ENCODE measurements at places on chromosomes 3 and 15.

- DNase-seq = no peak
Measured at GRCh38 chr3:140284372-140284771, 349.4 kb downstream of the CLSTN2 start.

- DNase-seq = no peak
Measured at GRCh38 chr15:93517176-93517575, 428.2 kb upstream of the RGMA start.

- DNase-seq = no peak
Measured at GRCh38 chr15:43527016-43527801, 9.8 kb downstream of the MAP1A start.

DNA sequence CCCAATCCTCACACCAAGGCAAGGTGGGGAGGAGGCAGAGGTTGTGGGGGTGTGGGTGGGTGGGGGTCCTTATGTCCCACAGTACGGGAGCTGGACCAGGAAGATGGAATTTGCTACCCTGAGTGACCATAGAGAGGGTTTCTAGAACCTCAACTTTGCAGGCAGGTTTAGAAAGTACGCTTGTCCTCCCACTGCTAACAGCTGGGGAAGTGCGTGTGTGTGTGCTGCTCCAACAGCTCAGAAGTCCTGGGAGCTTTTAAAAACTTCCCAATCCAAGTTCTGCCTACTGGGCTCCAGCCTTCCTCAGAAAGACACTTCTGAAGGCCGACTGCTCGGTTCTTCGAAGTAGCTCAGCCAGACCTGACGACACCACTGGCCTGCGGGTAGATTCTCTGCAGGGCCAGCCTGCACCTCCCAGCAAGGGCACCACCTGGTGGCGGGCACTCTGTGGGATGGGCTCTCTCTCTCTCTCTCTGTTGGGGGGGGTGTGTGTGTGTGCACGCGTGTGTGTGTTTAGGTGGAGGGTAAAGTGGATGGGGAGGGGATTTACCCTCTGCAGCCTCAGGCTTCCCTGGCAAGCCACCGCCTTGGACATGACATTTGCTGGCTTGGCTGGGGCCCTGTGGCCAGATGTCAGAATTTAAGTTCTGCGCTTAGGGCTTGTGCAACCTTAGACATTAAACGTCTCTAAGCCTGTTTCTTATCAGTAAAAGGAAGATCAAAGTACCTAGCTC lies 15.6 kb downstream of the TMEM158 start:
- peak; percentile 78 for DNase-seq

DNA sequence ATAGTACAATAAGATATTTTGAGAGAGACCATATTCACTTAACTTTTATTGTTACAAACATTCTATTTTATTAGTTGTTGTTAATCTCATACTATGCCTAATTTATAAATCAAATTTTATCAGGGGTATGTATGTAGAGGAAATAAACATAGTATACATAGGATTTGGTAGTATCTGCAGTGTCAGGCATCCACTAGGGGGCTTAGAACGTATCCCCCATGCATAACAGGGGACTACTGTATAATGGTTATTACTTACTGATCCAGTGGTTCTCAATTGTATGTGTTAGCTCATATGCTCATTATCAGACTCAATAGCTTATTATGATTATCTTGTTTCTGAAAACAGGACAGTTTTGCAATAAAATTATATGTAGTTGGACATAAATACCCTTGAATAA lies 27.6 kb downstream of the CMC1 start:
- no peak for DNase-seq

DNA sequence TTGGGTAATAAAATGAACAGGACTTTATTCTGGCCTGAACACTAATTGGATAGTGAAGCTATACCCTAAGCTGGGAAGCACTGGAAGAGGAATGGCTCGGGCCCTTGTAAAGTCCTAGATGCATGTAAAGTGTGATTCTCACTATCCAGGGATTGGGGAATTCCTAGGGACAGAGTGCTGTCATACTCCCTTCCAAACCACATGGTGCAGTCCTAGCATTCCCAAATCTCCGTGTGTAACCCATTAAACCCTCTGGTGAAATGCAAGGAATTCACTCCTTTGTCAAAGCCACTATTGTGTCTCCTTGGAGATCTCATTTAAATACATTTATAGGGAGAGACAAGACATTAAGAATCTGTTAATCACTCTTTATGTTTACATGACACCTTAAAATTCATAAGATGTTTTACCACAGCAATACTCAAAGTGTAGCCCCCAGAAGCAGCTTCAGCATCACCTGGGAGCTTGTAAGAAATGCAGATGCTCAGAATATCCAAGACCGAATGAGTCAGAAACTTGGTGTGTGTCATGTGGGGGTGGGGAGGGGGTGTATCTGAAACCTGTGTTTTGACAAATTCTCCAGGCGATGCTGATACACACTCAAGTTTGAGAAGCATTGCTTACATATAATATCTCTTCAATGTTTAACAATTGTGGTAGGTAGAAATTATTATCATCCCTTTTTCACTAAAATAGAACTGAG lies 121.8 kb upstream of the NPHP3 start:
- no peak for DNase-seq

GRCh38 chr3:46905661-46906451 lies 28.3 kb downstream of the PTH1R start:
- no peak for DNase-seq

GRCh38 chr3:127442506-127442905 lies 148.0 kb downstream of the TPRA1 start:
- no peak for DNase-seq

DNA sequence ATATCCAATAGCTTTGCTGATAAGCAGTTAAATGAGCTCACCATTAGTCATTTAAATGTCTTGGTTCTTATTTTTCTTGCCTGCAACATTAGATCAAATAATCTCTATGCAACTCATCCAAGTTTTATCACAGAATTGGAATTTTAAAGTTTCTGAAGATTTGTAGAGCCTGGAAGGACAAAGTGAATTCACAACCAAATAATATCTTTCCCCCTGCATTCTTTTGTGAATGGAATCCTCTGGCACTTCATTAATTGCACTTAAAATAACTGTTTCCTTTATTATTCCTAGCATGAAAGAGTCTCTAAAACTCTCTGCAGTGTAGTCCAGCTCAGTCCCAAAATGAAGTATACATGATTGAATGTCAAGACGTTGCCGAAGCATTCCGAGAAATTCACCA lies 345.6 kb upstream of the TGFBR2 start:
- no peak for DNase-seq

DNA sequence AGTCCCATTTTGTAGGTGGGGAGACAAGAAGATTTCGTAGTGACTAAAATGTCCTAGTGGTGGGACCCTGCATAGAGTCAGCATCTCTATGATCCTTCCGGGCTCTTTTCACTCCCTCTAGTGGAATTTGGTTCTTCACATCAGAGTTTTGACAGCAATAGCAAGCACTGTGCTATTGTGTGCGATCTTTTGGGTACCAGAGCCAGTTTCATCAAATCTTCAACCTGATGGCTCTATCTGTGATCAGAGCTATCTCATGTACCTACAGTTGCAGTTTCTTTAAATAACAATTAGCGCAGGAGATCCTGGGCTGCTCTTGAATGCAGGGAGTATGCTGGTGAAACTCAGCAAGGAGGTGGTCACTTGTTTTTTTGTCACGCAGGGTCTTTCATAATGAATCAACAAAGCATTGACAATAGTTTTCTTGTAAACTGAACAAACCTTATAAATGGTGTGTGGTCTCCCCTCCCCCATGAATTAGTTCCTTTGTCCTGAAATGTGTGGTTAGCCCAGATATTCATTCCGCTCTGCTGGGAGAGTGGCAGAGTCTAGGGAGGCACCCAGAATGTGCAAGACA lies 257.2 kb upstream of the SOX2 start:
- DNase-seq = no peak

DNA sequence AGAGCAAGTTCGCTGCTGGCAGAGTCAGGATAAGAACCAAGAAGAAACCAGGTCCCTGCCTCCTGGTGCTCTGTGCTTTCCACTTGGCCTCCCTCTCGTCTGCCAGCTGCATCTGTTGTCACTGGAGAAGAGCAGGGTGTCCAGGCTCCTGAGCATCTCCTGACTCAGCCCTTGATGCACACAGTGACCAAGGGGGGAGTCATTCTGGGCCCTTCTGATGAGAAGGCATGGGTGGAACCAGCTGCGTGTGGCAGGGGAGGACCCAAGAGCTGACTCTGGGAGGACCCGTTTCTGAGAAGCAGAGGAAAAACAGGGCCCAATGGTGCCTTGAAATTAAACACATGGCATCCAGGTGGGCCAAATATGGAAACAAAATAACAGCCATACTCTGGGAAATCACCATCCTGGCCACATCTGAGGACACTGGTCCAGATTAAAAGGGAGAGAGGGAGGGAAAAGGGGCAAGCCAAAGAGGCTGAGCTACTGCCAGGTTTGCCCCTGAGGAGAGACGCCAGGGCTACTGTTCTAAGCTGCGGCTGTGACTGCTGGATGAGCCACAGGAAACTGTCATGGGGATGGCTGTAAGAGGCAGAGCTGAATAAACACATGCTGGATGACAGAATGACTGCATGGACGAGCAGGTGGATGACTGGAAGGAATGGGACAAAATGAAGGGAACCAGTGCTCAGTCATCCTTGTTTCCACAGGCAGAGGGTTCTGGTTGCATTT lies 58.1 kb upstream of the CA12 start:
- DNase-seq = no peak

GRCh38 chr3:14506626-14507304 lies 33.4 kb downstream of the GRIP2 start:
- no peak for DNase-seq

- no peak for DNase-seq
Measured at GRCh38 chr15:66047321-66048024, 178.2 kb downstream of the RAB11A start.

GRCh38 chr3:178420033-178420432 lies 116.2 kb upstream of the KCNMB2 start:
- no peak for DNase-seq

DNA sequence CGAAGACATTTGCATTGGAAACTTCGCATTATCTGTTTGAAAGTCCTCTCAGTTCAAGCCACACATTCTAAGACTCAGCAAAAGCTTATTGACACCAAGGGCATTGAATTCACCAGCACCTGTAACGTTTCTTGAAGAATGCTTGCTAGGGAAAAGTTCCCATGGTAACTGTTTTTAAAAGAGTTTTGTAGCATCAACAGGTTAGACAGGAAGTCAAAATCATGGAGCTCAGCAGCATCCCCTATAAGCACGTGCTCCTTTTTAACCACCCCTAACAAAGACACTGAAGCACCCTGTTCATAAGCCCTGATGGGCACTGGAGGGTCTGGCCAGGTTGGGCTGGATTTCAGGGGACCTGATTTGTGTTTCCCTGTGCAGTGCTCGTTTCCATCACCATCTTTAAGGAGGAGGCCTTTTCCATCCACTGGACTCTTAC lies 229.7 kb upstream of the BHLHE40 start:
- no peak for DNase-seq

DNA sequence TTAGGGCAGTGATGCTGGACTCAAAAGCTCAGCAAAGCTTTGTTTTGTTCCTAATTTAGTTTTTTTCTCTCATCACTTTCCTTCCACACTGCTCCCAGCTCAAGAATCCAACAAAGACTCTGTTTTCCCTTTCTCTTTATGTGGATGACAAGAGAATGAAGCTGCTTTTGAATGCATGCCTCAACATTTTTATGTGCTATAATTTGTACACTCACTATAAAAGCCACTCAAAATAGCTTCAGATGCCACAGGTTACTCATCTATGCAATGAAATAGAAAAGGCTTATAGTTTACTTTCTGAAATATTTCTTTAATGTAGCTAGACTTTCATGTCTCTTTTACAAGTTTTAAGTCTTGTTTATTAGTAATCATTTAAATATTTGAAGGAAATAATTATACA lies 714.9 kb downstream of the OTOL1 start:
- DNase-seq = no peak

Measured in CD4-positive, alpha-beta T cell treated with Interleukin-4 for 4 hours (primary cell).